ENCODE measurements at places on chromosomes 11 and 22.

DNA sequence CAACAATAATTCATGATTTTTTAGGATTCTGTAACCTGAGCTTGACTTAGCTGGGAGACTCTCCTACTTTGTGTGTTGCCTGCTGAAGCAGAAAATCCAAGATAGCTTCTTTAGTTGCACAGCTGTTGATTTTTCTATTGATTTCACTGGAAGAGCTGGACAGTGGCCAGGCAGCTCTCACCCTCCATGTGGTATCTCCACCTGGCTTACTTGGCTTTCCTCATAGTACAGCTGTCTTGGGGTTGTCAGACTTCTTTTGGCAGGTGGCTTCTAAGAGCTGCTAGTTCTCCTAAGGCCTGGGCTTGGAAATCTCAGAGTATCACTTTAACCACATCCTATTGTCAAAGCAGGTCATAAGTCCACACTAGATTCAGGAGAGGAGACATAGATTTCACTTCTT is 130.8 kb upstream of the SPON1 start:
- no peak for DNase-seq

DNA sequence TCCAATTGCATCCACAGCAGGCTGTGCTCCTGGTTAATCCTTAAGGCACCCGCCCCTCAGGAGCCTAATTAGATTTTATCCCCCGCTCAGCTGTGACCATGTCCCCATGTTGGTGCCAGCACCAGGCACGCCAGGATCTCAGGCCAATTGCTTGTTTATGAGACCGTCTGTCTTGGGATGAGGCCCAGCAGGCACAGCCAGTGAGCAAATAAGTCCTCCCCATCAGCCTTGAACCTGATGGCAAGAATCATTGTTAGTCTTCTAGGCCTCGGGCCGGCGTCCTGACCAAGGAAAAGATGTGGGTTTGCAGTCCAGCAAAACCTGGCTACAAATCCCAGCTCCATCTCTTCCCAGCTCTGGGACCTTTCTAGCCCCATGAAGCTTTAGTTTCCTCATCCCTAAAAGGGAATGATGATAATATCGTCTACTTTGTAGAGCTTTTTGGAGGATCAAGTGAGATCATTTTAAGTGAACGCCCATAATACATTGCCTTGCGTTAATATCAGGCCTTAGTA is 57.3 kb downstream of the TP53I11 start:
- DNase-seq: no peak

GRCh38 chr11:20008871-20009644 is 151.2 kb downstream of the DBX1 start:
- DNase-seq: no peak

GRCh38 chr11:57073128-57073527 is 84.4 kb downstream of the OR5AK2 start:
- no peak for DNase-seq

DNA sequence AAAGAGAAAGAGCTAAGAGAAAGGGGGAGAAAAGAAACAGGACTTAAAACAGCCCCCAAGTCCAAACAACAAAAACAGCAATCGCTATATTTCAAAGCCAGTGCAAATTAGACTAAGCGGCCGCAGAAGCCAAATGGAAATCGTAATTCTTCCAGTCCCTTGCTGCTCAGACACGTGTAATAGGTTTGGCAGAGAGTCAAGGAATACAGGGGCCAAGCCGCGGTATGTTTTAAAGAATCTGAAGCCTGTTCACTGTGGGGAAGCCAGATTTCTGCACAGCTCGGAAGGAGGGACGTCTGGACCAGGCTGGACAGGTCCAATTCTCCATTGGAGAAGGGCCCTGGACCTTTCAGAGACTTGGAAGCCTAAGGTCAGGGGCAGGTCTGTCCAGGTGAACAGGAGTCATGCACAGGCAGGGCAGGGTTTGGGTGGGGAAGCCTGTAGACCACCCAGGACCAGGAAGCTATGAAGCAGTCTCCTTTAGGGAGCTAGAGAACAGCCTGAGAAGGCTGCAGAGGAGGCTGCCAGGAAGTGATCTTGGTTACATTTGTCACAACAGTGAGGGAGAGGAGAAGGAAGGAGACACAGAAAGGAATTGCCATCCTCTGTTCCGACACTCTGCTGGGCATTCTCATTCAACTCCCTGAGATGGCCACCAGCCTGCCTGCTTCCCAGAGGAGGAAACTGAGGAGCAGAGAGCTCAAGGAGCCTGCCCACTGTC is 265.5 kb upstream of the ISX start:
- no peak for DNase-seq

All from activated T-cell treated with anti-CD3 and anti-CD28 coated beads, Interleukin-2, amount 50 U/mL, for 1 hour (primary cell).